ENCODE measurements at places on chromosomes 16 and 17. TPM values are rescaled to one million over a fixed set of nuclear protein-coding genes. Genes with fewer than 3 reads are reported as not detected.

DNA sequence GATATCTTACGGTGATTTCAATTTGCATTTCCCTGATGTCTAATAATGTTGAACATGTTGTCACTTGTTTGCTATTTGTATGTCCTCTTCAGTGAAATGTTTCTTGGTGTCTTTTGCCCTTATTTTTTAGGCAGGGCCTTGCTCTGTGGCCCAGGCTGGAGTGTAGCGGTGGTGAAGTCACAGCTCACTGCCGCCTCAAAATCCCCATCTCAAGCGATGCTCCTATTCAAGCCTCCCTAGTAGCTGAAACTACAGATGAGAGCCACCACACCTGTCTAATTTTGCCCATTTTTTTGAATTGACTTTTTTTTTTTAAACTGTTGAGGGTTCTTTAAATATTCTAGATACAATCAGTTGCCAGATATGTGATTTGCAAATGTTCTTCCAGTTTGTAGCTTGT lies 8.3 kb downstream of the UBE2G1 start:
- peaks cover 8% of the 10 kb centered on the region for H3K4me1 ChIP-seq
- DNase-seq = no peak
- no peak overlapping the region for H3K4me3 ChIP-seq

DNA sequence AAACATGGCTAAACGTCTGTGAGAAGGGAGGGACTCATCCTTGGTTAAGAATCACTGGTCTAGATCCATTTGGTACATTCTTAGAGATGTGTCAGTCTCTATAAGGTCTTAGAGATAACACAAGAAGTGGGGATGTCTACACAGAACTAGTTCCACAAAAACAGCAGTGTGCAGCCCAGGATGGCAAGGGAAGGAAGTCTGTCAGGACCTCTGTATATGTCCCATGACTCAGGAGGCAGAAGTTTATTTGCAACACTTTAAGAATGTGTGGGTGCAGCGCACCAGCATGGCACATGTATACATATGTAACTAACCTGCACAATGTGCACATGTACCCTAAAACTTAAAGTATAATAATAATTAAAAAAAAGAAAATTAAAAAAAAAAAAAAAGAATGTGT lies 548.5 kb upstream of the SOX9 start:
- H3K4me1 ChIP-seq = no peaks in the 10 kb centered on the region
- H3K4me3 ChIP-seq = no peak overlapping the region

DNA sequence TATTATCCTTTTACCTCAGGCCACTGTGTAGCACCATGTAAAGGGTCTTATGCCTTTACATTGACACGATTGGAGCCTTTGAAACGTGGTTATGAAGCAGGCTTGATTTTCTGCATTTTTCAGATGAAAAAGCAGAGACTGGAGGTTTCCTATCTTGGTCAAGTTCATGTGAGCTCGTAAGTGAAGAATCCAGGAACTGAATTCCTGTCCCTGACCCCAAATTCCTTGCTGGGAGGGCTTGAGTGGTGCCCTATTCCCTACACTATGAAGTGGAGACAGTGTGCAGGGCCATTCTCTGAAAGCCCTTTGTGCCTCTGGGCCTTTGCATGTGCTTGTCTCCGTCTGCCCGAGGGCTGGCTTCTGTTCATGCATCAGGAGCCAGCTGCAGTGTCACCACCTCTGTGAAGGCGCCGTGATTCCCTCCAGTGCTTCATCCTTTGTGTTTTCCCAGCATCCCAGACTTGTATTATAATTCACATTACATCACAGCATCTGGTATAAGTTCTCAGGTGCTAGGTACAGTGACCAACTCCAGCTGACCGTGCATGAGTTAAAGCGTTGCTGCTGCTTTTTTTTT lies 181.1 kb downstream of the SNX29 start:
- no peaks in the 10 kb centered on the region for H3K27me3 ChIP-seq
- DNase-seq = no peak
- H3K36me3 ChIP-seq = no peaks in the 10 kb centered on the region
- H3K4me3 ChIP-seq = no peak overlapping the region
- no peak overlapping the region for H3K27ac ChIP-seq

- H3K36me3 ChIP-seq = no peaks in the 10 kb centered on the region
- H3K4me1 ChIP-seq = peaks cover 41% of the 10 kb centered on the region
- H3K27me3 ChIP-seq = no peaks in the 10 kb centered on the region
- no peak overlapping the region for H3K27ac ChIP-seq
- DNase-seq = no peak
- no peak overlapping the region for H3K4me3 ChIP-seq
Measured at GRCh38 chr17:57365420-57365819, 109.1 kb downstream of the MSI2 start.

DNA sequence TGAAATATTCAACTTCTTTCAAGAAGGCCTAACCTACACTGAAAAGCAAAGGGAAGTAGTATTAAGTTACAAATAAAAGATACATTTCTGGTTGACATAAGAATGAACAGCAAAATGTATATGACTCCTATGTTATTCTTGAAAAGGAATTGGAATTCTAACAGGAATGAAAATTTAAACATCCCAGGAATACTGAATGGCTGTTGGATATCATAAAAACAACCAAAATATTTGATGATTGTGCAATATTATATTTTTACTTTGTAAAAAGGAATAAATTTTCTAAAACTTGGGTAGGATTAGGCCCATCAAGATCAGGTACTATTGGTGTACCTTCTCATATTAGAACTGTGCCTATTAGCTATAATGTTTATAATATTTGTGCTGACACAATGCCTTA lies 50.0 kb downstream of the CYB5B start:
- no peak overlapping the region for H3K4me3 ChIP-seq
- H3K4me1 ChIP-seq = no peaks in the 10 kb centered on the region
- no peak for DNase-seq

DNA sequence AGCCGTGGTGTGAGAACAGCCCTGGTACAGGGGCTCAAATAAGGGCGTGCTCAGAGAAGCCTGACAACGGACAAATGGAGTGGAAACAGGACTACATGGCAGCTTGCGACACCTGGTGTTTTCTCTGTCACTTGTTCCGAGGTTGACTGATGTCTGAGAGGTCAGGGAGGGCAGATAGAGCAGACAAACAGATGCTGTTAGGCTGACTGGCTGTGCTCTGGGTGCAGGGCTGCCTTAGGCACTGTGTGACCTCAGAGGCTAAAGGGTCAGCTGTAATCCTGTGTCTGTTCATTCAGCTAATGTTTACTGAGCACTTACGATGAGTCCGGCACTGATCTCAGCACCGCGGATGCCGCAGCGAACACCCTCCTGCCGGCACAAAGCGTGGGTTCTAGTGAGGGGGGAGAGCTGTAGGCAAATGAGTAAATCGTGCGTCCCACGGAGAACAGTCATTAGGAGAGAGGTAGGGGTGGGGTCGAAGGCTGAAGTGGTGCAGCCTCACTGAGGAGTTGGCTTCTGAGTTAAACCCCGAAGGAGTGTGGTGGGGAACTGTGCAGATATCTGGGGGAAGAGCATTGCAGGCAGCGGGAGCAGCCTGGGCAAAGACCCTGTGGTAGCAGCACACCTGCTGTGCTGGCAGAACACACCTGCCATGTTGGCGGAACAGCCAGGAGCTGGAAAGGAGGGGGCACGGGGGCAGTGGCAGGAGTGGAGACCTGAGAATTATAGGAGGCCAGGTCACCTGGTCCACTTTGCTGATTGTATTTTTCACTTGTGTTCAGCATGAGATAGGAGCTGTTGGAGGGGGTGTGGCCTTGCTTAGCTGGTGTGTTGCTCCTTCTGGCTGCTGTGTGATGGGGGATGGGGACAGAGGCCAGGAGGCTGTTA lies 35.0 kb downstream of the GPT2 start:
- DNase-seq = peak; percentile 30
- H3K27ac ChIP-seq = no peak overlapping the region
- no peaks in the 10 kb centered on the region for H3K4me1 ChIP-seq

DNA sequence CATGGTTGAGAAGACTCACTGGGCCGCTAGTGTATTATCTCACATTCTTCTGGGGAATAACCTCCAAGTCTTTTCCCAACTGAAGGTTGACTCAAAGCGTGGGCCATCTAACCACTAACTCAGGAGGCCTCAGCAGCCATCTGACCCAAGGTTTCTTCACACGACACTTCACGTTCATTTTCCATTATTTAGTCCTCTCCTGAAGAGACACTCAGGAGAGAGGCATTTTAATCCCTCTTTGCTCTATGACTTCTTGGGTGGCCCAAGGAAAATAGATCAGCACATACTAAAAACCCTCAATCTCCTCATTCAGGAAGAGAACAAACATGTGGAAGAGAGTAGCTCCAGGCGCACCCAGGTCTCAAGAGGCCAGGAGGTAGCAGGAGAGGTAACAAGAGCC lies 252.8 kb upstream of the FOXF1 start:
- no peak for DNase-seq
- no peaks in the 10 kb centered on the region for H3K36me3 ChIP-seq
- H3K27ac ChIP-seq = no peak overlapping the region
- no peaks in the 10 kb centered on the region for H3K27me3 ChIP-seq
- H3K4me1 ChIP-seq = peaks cover 2% of the 10 kb centered on the region

DNA sequence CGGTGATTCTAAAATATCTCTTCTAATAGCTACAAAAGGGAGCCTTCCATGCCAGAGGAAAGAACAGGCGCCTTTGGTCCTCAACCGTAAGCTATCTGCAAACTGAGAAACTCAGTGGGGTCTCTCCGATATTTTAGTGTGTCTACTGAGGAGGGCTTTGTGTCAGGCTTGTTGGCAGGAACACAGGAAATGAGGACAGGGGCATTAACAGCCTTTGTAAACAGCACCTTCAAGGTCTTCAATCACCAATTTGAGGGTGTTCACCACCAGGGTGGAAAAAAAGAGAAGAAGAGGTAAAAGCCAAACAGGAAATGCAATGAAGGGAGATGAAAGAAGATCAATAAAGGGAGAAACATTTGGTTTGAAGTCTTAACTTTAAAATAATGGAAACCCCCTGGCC lies 580.1 kb upstream of the SALL1 start:
- no peak overlapping the region for H3K4me3 ChIP-seq
- no peak overlapping the region for H3K27ac ChIP-seq
- no peaks in the 10 kb centered on the region for H3K27me3 ChIP-seq
- H3K36me3 ChIP-seq = no peaks in the 10 kb centered on the region

KRT12 gene
- not detected for total RNA-seq

ZG16 gene
- not detected for total RNA-seq

ATP1B2 gene
- 1.1 TPM for total RNA-seq
